ENCODE measurements at places on chromosomes 2 and 18. TPM values are rescaled to one million over a fixed set of nuclear protein-coding genes. Genes with fewer than 3 reads are reported as not detected.

DNA sequence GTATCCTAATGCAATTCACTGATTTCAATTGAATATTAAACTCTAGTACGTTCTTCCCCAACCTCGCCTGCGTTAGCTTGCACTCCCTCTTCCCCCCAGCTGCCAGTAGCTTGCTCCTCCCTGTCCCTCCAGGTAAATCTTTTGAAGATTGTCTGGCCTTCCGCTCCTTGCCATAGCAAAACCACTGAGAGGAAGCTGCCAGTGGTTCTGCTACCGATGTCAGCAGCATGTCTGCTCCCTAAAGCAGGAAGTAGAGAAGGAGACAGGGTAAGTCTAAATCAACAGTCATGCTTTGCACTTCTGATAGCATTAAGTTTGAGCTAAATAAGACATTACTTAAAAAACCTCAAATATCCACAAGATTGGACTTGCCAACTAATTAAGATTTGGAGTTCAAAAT lies 89.1 kb downstream of the SCN2A start:
- H3K27ac ChIP-seq: no peak overlapping the region
- no peaks in the 10 kb centered on the region for H3K4me1 ChIP-seq
- H3K36me3 ChIP-seq: no peaks in the 10 kb centered on the region
- H3K4me3 ChIP-seq: no peak overlapping the region

Gene ABCA12
- total RNA-seq: 0.17 TPM

- H3K27ac ChIP-seq: peak overlapping the region; percentile 59
- DNase-seq: no peak
- H3K4me1 ChIP-seq: peaks cover 12% of the 10 kb centered on the region
- H3K36me3 ChIP-seq: no peaks in the 10 kb centered on the region
- H3K4me3 ChIP-seq: no peak overlapping the region
Measured at GRCh38 chr2:237603718-237604362, 13.3 kb upstream of the RAB17 start.

DNA sequence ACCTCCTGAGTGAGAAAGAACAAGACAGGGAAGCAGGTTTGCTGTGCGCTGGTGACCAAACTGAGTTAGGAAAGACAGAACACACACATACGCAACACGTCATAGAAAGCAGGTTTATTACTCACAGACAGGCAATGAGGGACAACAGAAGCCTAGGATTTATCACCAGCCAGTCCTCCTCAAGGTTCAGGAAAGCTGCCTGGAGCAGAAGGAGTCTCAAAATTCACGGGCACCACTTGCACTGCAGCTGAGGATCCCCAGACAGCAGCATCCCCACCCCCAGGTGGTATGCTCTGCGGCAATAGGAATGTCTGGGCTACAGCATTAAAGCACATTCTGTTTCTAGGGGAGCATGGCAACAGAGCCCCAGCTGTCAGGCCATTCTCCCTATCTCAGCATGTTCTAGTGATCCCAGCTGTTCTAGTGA lies 284.4 kb upstream of the RGPD4 start:
- H3K4me1 ChIP-seq: no peaks in the 10 kb centered on the region
- no peak for DNase-seq
- no peaks in the 10 kb centered on the region for H3K27me3 ChIP-seq

Gene CRYGD
- total RNA-seq: not detected

GRCh38 chr2:69291004-69291650 lies 95.9 kb downstream of the GFPT1 start:
- no peak for DNase-seq
- no peaks in the 10 kb centered on the region for H3K36me3 ChIP-seq
- no peaks in the 10 kb centered on the region for H3K27me3 ChIP-seq
- no peaks in the 10 kb centered on the region for H3K4me1 ChIP-seq
- H3K4me3 ChIP-seq: no peak overlapping the region
- H3K27ac ChIP-seq: no peak overlapping the region

Gene VSNL1
- 1.2 TPM for total RNA-seq

DNA sequence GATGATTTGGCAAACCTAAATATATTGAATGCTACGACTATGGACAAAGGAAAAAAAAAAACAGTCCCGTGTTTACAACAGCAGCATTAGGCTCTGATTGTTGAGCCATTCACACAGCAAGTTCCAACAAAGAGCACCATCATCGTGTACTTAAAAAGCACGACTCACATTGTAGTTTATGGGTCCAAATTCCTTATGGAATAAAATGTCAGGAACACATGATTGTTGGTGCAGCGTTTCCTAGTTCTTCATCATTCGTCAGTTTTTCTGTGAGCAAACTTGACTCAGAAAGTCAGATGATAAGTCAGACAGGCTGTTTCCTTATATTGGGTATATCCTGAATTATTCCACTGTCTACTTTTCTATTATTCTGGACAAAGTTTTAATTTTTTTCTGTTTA lies 10.0 kb upstream of the KIDINS220 start:
- H3K4me3 ChIP-seq: no peak overlapping the region
- H3K27ac ChIP-seq: no peak overlapping the region
- no peaks in the 10 kb centered on the region for H3K4me1 ChIP-seq

GRCh38 chr2:215746887-215747615 lies 266.3 kb downstream of the MREG start:
- no peak overlapping the region for H3K4me3 ChIP-seq
- peaks cover 8% of the 10 kb centered on the region for H3K4me1 ChIP-seq
- H3K36me3 ChIP-seq: no peaks in the 10 kb centered on the region
- no peaks in the 10 kb centered on the region for H3K27me3 ChIP-seq

Gene MYOM1
- 2.5 TPM for total RNA-seq

GRCh38 chr2:239644011-239644410 lies 243.2 kb upstream of the HDAC4 start:
- no peak for DNase-seq
- no peak overlapping the region for H3K27ac ChIP-seq
- no peaks in the 10 kb centered on the region for H3K27me3 ChIP-seq
- H3K4me1 ChIP-seq: no peaks in the 10 kb centered on the region

DNA sequence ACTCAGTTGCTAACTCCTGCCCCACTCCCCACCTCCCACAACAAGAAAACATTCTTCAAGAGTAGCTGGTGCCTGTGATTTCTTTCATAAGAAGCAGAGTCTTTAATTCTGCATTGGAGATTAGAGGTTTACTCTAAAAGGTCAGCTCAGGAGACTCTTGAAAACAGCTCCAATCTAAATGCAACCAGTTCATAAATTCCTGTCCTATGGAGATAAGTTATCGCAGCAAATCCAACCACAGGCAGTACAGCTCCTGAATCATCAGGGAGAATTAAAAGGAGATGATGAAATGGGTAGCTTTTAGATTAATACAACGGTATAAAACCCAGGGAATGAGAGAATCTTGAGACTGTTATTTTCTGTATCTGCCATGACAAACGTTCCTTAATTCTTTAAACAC lies 130.7 kb downstream of the SOCS6 start:
- H3K4me3 ChIP-seq: no peak overlapping the region
- H3K27ac ChIP-seq: no peak overlapping the region
- no peak for DNase-seq

Gene SLC11A1
- 302 TPM for total RNA-seq

- H3K36me3 ChIP-seq: no peaks in the 10 kb centered on the region
- H3K4me1 ChIP-seq: peaks cover 4% of the 10 kb centered on the region
- H3K27ac ChIP-seq: no peak overlapping the region
- peaks cover 3% of the 10 kb centered on the region for H3K27me3 ChIP-seq
- H3K4me3 ChIP-seq: peak overlapping the region; percentile 33
Measured at GRCh38 chr2:85066874-85067351, 66.3 kb upstream of the TCF7L1 start.

Gene C2orf66
- total RNA-seq: 0.38 TPM

Gene CROCC2
- total RNA-seq: 0.26 TPM

Gene CDK15
- 6.0 TPM for total RNA-seq

Gene SLC9A2
- 0.58 TPM for total RNA-seq

- no peak overlapping the region for H3K27ac ChIP-seq
- H3K4me1 ChIP-seq: no peaks in the 10 kb centered on the region
- no peaks in the 10 kb centered on the region for H3K27me3 ChIP-seq
- no peak for DNase-seq
- H3K4me3 ChIP-seq: no peak overlapping the region
Measured at GRCh38 chr2:4047961-4048891, 344.9 kb downstream of the DCDC2C start.

DNA sequence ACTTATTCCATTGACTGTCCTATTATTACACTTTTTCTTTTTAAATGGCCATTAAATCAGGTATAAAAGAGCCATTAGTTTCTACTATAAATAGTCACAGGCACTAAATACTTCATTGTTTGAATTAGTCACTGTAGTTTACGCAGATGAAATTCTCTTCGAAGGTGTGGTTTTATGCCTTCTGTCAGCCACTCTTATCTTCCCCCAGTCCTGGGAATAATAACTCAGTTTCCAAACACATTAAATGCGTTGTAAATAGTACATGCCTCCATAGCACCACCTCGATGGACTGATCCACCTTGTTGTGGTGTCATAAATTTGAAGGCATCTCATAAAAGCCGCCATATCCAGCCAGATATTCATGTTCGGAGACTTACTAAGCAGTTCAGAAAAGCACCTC lies 72.1 kb upstream of the PARD3B start:
- no peak for DNase-seq
- no peak overlapping the region for H3K27ac ChIP-seq
- no peak overlapping the region for H3K4me3 ChIP-seq

GRCh38 chr18:44682871-44683221 lies 2.2 kb downstream of the SETBP1 start:
- no peak for DNase-seq
- H3K4me3 ChIP-seq: peak overlapping the region; percentile 82
- peak overlapping the region; percentile 44 for H3K27ac ChIP-seq
- no peaks in the 10 kb centered on the region for H3K36me3 ChIP-seq

Gene SAG
- total RNA-seq: not detected

- H3K4me3 ChIP-seq: no peak overlapping the region
- no peak overlapping the region for H3K27ac ChIP-seq
- no peaks in the 10 kb centered on the region for H3K36me3 ChIP-seq
- no peak for DNase-seq
- H3K27me3 ChIP-seq: no peaks in the 10 kb centered on the region
Measured at GRCh38 chr2:80638783-80639182, 334.2 kb upstream of the LRRTM1 start.

GRCh38 chr18:23143016-23143814 lies 7.9 kb downstream of the CABLES1 start:
- DNase-seq: peak; percentile 78
- no peaks in the 10 kb centered on the region for H3K36me3 ChIP-seq
- H3K27me3 ChIP-seq: no peaks in the 10 kb centered on the region
- peak overlapping the region; percentile 75 for H3K27ac ChIP-seq

DNA sequence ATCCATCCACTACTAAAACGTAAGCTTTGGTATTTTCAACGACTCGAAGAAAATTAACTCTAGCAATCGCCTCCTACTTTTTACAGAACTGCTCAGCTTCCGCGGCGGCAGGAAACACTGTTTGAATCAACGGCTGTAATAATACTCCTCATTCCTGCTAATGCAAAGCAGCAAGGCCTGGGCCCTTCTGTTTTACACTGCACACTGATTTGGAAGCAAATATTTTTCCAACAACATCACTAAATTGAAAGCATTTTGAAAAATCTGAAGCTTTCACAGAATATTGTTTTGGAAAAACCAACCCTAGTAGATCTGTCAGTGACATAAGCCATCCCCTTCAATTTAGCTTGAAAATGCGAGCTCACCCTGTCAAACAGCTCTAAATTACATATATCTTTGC lies 261.2 kb downstream of the TXNL1 start:
- H3K27ac ChIP-seq: peak overlapping the region; percentile 8
- H3K36me3 ChIP-seq: no peaks in the 10 kb centered on the region
- DNase-seq: no peak
- H3K4me1 ChIP-seq: no peaks in the 10 kb centered on the region
- H3K4me3 ChIP-seq: no peak overlapping the region

Gene CBLN2
- total RNA-seq: 0.26 TPM

Gene FSHR
- total RNA-seq: not detected

GRCh38 chr2:39516347-39517101 lies 79.4 kb upstream of the MAP4K3 start:
- no peak for DNase-seq
- peaks cover 63% of the 10 kb centered on the region for H3K4me1 ChIP-seq
- H3K27ac ChIP-seq: peak overlapping the region; percentile 75
- H3K36me3 ChIP-seq: no peaks in the 10 kb centered on the region
- H3K27me3 ChIP-seq: no peaks in the 10 kb centered on the region
- H3K4me3 ChIP-seq: no peak overlapping the region

DNA sequence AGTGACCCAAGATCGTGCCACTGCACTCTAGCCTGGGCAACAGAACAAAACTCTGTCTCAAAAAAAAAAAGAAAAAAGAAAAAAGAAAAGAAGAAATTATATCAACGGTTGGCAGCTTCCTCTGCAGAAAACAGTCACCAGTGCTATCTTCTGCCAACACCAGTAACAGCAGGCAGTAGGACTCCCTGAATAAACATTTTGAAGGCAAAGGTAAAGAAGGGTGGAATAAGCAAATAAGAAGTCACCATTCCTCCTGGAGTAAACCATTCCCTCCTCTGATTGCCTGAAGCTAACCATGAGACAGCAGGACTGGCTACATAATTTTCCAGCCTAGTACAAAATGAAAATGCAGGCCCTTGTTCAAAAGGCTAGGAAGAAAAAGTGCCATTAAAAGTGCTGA lies 9.0 kb upstream of the RNF103 start:
- no peaks in the 10 kb centered on the region for H3K27me3 ChIP-seq
- no peak overlapping the region for H3K27ac ChIP-seq
- DNase-seq: no peak

- H3K27me3 ChIP-seq: no peaks in the 10 kb centered on the region
- no peaks in the 10 kb centered on the region for H3K36me3 ChIP-seq
- no peaks in the 10 kb centered on the region for H3K4me1 ChIP-seq
- no peak overlapping the region for H3K27ac ChIP-seq
Measured at GRCh38 chr18:32139835-32140283, 48.2 kb downstream of the RNF138 start.

Gene PPP1R1C
- total RNA-seq: 5.8 TPM

DNA sequence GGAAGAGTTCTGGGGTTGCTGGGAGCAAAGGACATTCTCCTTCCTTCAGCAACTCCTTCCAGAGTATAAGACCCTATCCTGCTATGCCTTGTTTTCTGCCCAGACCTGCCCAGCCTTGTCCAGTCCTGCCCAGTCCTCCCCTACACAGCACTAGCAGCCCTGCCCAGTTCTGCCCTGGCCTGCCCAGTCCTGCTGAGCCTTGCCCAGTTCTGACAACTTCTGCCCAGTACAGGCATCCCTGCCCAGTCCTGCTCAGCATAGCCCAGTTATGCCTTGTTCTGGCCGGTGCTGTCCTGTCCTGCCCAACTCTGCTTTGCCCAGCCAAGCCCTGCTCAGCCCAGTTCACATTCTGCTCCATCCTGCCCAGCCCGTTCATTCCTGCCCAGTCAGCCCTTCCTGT lies 44.9 kb upstream of the ALK start:
- no peak overlapping the region for H3K4me3 ChIP-seq
- no peak for DNase-seq
- no peaks in the 10 kb centered on the region for H3K36me3 ChIP-seq
- peaks cover 8% of the 10 kb centered on the region for H3K27me3 ChIP-seq

DNA sequence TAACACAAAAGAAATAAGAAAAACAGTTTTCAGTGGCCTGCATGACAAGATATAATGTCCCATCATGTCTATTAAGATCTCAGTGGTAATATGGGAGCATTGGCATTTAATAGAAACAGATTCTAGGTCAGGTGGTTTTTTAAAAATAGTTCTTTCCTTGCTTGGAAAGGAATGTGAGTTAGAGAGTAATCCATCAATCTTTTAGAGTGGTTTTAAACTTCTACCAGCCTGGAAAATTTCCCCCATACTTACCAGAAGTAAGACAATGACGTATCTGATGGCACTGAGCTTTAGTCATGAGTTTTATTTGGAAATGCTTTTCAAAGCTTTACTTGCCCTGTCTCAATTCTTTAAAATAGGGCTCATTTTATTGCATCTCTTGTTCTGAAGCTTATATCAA lies 441.7 kb upstream of the SMIM21 start:
- H3K27ac ChIP-seq: no peak overlapping the region
- no peak overlapping the region for H3K4me3 ChIP-seq
- no peaks in the 10 kb centered on the region for H3K4me1 ChIP-seq
- H3K36me3 ChIP-seq: no peaks in the 10 kb centered on the region
- H3K27me3 ChIP-seq: no peaks in the 10 kb centered on the region
- no peak for DNase-seq

All from upper lobe of right lung (tissue), 1 donor.